K562 (cell line): ENCODE measurements at places on chromosomes 12 and 14.

- DNase-seq: no peak
Measured at GRCh38 chr12:43973993-43974392, 138.1 kb downstream of the TMEM117 start.

DNA sequence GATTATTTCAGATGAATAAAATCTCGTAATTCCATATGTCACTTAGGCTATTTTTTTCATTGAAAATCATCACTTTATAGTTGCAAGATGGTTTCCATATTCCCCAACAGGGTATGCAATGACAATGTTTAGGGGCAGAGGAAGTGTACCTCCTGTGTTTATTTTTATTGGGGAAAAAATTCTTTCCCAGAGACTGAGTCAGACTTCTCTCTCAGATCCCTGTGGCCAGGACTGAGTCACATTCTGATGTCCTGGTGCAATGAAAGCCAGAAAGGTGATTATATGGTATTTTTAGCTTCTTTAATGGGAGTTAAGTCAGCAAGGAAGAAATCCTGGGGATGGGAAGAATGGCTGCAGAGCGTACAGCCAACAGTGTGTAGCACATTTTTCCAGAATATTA lies 196.9 kb upstream of the ALG10 start:
- DNase-seq: no peak

DNA sequence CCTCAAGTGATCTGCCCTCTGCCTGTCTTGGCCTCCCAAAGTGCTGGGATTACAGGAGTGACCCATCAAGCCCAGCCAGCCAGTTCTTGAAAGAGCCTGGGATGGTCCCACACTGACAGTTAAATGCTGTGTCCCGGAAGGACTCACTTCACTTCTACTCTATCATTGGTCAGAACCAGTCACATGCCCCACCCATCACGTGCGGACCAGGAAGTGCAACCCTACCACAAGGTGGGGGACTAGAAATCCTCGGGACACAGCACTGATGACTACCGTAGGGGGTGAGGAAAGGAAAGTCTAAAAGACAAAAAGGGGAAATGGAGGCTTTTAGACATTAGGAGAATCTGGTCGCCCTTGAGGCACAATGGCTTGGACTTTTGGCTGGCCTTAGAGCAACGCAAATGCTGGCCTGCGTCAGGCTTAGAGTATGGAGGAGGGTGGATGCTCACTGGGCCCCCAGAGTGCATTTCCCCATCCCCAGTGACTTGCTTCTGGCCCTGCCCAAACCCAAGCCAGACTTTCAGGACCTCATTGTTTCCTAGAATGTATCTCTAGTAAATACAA lies 207.7 kb downstream of the TTC8 start:
- DNase-seq: peak; percentile 20

DNA sequence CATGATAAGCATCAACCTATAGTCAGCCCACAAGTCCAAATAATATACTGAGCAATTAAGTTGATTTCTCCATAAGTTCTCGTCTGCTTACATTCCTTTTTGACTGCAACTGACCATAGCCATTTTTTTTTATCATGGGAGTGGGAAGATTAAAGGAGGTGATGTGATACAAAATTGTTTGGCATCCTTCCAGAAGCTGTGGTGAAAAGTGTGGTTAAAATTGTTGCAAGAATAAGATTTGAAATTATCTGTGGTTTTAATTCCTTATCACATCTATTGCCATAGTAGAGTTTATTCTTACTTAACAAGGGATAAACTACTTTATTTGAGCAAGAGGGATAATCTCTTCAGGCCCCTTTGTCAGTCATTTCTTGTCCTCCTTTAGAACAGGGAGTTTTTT lies 50.7 kb downstream of the LIN52 start:
- DNase-seq: no peak

- no peak for DNase-seq
Measured at GRCh38 chr12:522692-523378, 63.1 kb downstream of the B4GALNT3 start.

DNA sequence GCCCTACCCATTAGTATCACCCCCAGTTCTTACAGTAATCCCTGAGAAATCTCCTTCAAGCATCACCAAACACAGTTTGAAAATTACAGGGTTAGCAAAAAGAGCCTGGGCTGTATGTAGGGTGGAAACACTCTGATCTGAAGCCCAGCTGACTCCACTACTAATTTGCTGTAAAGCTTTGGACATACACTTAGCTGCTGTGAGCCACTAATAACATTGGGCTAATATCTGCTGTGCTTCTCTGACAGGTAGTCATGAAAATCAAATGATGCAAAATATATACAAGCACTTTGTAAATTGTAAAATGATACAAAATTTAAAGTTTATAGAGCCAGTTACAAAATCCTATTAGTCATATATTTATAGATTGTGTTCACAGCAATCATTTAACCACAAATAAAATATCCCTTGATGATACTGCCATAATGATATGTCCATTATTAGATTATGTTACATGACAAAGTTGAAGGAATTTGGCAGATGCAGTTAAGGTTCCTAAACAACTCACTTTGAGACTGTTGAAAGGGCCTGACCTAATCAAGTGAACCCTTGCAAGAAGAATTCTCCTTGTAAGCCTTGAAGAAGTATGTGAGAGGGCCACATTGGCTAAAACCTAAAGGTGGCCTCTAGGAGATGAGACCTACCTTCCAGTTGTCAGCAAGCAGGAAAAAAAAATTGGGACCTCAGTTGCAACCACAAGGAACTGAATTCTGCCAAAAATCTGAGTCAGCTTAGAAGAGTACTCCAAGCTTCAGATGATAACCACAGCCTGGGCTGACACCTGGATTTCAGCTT lies 19.0 kb downstream of the TWF1 start:
- DNase-seq: no peak

DNA sequence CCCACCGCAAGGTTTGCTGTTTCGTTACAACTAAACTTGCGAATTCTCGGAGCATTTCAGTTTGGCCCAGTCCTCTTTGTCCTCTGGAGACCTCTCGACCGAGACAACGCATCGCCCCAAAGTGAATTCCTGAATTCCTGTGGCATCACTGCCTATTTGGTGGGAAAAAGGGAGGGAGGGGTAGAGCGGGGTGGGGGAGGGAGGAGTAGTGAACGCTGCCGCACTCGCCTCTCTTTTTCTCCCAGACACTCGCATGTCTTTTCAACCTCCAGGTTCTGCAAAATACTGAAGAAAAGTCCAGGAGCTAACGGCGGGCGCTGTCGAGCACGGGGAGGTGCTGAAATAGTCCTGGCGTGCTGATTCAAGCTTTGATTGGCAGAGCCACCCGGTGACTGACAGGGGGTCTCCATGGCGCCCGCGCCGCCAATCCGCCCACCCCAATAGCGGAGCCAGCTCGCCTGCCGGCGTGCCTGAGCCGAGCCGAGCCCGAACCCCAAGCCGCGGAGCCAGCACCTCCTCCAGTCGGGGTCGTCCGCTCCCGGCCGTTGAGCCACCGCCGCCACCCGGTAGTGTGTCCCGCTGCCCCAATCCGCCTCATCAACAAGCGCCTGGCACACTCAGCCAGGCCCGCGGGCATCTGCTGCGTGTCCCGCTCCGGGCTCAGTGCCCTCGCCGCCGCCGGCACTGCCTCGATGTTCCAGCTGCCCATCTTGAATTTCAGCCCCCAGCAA lies at the start of gene SIX6:
Gene SIX6, plus strand, starts transcription at position 440 of the 731 bp plus-strand sequence. Its CDS starts 253 bp downstream, at position 693.
- no peak for DNase-seq

GRCh38 chr12:52191841-52192791 lies at the start of gene KRT80:
Gene KRT80, minus strand, starts transcription at chr12:52192014. Its CDS starts 112 bp downstream, at chr12:52191902.
- no peak for DNase-seq

- DNase-seq: no peak
Measured at GRCh38 chr12:7756993-7757392, 8.0 kb upstream of the NANOGNB start.

GRCh38 chr12:119406308-119406707 lies 71.8 kb downstream of the CCDC60 start:
- DNase-seq: no peak

DNA sequence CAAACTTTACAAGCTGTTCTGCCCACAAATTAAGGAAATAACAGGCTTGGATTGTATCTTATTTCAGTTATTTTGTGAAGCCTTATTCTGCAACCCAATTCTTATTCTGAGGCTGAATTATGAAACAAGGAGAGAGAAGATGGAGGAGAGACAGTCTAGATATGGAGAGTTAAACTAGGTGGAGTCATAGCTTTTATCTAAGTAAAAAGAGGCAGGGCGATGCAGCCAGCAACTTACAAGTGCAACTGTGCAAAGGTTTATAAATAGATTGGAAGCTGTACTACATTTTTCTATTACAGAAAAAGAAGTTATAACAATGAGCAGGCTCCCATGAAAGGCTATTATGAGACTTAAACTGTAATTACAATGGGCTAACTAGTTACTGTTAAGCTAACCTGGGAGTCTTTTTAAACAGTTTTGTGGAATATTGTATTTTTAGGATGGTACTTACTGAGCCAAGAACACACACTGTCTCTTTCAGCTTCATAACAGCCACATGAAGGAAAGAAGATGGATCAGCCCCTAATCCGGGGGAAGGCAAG lies 22.4 kb downstream of the NID2 start:
- DNase-seq: no peak

DNA sequence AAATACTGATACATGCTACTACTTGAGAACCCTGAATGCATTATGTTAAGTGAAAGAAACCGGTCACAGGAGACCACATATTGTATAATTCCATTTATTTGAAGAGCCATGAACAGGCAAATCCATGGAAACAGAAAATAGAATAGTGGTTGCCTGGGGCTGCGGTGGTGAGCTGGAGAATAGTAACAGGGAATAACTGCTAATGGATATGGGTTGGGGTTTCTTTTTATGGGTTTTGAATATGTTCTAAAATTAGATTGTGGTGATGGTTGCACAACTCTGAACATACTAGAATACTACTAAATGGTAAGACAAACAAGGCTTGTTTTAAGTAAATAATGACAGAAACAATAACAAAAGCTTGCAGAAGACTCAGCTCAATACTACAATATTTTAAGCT lies 293.0 kb downstream of the BTG1 start:
- no peak for DNase-seq

DNA sequence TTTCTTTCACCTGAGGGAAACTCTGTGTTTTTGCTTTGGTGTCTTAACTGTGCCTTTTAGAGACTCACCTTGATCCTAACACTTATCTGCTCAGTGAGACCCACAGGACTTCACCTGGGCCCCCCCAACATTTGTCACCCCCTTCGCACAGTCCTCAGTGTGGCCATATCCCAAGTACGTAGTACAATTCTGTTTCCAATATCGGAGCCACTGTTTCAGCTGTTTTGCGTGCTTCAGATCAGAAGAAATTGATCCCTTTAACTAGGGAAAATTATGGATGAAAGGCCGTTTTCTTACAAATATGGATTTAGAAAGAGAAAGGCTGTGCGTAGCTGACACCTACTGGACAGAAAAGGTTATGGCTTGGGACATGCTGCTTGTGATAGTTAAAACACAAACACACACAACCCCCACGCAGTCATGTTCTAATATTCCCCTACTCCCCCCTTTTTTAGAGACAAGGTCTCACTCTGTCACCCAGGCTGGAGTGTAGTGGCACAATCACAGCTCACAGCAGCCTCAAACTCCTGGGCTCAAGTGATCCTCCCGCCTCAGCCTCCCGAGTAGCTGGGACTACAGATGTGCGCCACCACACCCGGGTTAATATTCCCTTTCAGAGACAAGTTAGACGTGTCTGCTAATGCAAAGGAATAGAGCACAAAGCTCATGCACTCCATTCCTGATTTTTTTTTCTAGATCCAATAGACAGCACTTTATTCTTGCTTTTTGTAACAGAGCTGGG lies 3.6 kb upstream of the SLC7A8 start:
- peak; percentile 81 for DNase-seq

- peak; percentile 41 for DNase-seq
Measured at GRCh38 chr12:123907726-123908476, 64.7 kb downstream of the CCDC92 start.

DNA sequence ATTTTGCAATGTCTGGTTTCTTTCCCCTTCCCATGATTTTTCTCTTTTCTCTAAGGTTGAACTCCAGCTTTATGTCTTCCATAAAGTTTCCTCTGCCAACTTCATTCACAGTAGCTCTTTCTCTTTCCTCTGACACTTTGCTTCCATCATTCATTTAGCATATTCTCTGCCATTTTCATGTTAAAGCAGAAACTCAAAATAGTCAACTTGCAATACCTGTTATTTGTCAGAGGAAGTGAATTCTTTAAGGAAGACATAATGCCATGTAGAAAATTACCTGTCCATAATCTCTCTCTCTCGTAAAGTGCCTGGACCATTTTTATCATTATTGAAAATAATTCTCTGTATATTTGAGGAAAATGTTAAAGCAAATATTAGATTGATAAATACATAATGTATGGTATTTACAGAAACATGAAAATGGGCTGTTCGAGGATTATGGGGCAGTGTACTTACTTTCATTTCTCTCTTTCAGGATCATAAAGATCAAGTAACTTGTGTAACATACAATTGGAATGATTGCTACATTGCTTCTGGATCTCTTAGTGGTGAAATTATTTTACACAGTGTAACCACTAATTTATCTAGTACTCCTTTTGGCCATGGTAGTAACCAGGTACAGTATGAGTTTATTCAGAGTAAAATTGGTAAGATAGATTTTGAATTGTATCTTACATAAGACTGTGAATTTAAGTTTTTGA lies 12.6 kb downstream of the NEDD1 start:
- DNase-seq: no peak

- DNase-seq: no peak
Measured at GRCh38 chr14:59160506-59160905, 28.0 kb upstream of the DAAM1 start.

GRCh38 chr12:70994217-70994788 lies 73.8 kb upstream of the PTPRR start:
- no peak for DNase-seq

DNA sequence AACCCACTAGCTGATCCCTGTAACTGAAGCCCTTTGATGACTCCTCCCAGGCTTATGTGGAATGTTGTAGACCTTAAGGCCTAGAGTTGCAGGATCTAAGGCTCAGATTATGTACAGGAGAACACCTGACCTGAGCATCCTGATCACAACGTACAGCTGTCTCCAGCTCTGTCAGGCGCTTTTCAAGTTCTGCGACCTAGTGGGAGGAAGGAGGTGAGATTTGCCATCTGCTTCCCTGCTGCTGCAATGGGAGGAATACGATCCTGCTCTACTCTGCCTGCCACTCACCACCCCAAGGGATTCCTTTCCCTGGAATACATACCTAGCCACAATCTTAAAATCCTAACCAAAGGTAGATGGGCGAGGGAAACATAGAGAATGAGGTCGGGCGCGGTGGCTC lies 10.5 kb downstream of the MBD6 start:
- DNase-seq: no peak

DNA sequence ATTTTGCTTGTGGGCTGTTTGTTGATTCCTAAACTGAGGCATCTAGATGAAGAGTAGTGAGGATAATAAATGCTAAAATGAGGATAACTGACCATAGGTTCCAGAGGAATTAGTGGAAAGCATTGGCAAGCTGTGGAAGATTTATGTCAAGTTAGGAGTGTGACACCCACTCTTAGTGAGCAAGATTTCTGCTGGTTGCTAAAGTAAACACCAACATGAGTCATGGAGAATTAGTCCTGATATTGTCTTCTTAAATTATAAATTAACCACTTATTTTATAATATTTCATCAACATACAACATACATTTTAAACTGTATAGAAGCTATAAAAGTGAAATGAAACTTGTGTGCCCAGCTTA lies 328.2 kb downstream of the RPL10L start:
- DNase-seq: no peak
